H7 (cell line): ENCODE measurements at places on chromosomes 11 and 22.

DNA sequence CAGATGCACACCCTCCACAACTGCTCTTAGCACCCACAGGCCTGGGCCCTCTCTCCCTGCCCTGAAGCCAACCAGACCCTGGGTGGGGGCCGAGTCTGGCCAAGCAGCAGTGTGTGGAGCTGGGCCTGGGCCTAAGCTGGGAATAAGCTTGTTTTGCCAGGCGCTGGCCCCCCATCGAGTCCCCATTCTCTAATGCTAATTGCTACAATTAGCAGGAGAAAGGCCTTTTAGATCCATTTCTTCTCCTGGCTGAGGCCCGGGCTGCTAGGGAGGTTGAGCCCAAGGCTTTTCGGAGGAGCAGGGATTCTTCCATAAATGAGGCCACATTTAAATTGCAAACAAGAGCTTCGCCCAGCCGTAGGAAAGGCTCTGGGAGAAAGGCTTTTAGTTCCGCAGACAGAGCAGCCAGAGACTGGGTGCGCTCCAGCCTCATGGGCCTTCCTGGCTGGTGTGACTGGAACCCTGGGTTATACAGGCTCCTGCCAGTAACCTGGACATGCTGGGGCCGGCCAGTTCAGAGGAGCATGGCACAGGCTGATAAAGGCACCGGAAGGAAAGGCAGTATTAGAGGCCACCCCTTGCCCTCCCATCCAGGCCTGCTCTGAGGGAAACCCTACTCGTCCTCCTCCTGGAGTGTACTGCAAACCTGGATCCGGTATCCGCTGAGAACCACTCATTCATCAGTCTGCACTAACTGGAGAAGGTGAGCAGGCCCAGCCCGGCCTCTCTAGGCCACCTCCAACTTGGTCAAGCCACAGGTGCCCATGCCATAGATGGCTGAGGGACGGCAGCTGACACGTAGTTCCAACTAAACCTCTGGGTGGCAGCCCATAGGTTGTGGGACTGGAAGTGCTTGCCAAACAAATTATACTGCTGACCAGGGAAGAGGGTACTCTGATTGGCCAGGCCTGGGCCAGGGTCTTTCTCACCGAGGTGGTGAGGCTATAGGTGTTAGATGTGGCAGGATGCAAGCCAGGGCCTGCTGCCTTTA is 6.2 kb downstream of the KCNQ1OT1 start:
- peak; percentile 89 for DNase-seq

GRCh38 chr11:14029440-14029839 is 66.9 kb downstream of the SPON1 start:
- DNase-seq: peak; percentile 28

GRCh38 chr22:49815641-49816091 is 12.0 kb downstream of the BRD1 start:
- DNase-seq: peak; percentile 50

DNA sequence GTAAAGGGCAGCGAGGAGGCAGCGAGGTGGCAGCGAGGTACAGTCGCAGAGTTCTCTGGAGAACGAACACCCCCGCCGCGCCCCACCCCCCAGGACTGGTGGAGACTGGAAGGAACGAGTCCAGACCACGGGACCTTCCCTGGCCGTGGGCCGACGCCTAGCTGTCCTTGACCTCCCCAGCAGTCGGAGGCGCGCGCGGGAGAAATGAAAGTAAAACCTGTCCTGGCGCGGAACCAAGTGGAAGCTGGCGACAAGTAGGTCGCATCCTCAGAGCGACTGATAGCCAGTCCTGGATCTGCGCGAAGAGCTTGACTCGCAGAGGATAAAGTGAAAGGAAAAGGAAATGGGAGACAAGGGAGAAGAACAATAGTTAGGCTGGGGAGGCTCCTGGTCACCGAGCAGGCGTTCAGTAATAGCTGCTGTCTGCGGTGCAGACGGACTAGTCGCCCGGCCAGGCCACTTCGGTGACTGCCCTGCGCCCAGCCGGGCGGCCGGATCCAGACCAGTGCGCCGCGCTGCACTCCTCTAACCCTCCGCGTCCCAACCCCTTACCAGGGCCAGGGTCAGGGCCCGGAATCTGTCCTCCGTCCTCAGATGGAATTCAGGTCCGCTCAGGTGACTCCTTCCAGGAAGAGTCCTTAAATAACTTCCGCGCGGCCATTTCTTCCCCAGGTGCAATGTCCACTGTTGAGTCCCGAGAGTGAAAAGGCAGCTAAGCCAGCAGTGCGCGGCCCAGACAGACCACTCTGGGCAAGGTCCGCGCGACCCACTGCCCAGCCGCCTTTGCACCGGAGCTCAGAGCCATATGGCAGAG is 1.9 kb upstream of the ADM start:
- peak; percentile 76 for DNase-seq

GRCh38 chr11:2389377-2390026 is 11.0 kb upstream of the TSSC4 start:
- DNase-seq: no peak

GRCh38 chr22:21942407-21943343 is 10.0 kb downstream of the PPM1F start:
- DNase-seq: no peak

DNA sequence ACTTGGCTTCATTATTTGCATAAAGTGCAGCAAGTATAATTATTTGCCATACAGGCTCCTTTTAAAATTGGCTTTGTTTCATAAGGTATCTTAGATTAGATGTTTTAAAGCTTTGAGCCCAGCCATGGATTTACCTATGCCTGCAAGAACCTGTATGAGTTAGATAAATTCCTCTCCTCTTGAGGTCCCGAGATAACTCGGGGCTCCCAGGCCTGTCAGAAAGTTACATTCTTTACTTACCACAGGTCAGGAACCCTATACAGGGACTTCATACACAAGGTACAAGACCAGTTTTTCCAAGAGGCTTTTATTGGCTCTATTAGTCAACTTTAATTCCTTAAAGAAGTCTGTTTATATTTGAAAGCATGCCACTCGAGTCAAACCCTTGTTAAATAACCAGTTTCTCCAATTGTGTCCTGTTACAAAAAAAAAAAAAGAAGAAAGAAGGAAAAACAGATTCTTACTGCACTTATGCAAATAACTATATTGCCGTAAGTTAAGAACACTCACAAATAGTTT is 2.3 kb upstream of the C1QTNF6 start:
- no peak for DNase-seq
